ENCODE measurements at places on chromosomes 5 and 9.

DNA sequence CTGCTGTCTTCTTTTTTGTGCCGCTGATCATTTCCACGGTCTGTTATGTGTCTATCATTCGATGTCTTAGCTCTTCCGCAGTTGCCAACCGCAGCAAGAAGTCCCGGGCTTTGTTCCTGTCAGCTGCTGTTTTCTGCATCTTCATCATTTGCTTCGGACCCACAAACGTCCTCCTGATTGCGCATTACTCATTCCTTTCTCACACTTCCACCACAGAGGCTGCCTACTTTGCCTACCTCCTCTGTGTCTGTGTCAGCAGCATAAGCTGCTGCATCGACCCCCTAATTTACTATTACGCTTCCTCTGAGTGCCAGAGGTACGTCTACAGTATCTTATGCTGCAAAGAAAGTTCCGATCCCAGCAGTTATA, 17.1 kb downstream of the F2R start:
- DNase-seq, result no peak

DNA sequence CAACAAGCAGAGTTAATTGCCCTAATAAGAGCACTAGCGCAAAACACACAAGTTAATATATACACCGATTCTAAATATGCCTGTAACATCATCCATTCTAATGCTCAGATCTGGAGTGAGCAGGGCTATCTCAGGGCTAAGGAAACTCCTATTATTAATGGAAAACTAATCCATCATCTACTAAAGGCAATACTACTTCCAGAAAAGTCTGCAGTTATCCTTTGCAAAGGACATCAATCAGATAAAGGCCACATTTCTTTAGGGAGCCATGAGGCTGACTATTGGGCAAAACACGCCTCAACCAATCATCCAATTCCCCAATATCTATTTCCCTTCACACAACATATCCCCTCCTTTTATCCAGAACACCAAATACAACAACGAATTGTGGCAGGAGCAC, 1032.3 kb upstream of the NUDT12 start:
- DNase-seq, result no peak

- no peak for DNase-seq
These were observed 1898.1 kb upstream of the NUDT12 start for GRCh38 chr5:105460721-105461120.

DNA sequence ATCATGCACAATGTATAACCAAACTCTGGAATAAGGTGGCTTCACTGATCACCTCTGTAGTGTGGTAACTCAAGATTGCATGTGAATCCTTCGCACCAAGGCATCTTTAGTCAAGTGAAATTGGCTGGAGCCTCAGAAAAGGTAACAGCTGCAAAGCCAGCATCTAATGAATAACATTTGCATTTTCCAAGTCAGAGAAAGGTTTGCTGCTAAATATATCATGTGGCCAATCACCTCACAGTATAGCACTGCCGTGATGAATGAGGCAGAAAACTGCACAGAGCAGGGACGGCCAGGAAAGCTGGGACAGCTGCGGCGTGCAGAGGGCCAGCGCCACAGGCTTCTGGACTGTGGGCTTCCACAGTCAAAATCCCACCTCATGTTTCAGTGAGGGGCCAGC, 18.5 kb downstream of the MRPS27 start:
- no peak for DNase-seq

- DNase-seq, result no peak
These were observed 97.5 kb downstream of the PHF2 start for GRCh38 chr9:93673839-93674334.

DNA sequence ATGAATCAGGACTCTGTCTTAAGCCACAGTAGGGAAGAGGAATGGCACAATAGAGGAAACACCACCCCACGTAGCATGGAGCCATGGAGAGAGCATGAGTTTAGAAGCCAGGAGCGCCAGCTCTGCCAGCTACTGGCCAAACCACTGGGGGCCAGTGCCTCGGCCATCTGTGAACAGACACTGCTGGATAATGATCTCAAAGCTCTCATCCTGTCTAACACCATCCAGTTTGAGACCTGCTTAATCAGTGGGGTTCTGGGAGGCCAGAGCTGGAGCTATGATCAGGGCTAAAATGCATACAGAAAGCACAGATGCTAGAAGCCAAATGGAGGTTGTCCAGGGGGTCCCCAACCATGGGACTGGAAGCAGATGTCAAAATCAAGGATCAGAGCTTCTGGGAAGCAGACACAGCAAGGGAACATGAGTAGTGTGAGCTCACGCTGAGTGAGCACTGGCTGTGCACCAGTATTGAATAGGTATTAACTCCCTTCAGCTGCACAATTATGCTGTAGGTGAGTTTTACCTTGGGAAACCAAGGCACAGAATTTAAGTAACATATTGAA, 92.7 kb downstream of the KCNIP1 start:
- no peak for DNase-seq

GRCh38 chr5:137320056-137321045, 178.8 kb downstream of the SPOCK1 start:
- DNase-seq, result no peak

GRCh38 chr9:132651259-132651658, 18.5 kb downstream of the DDX31 start:
- DNase-seq, result no peak

GRCh38 chr9:21974722-21975409, 19.3 kb downstream of the CDKN2A start:
- no peak for DNase-seq

GRCh38 chr5:129382921-129383672, 77.0 kb upstream of the ADAMTS19 start:
- no peak for DNase-seq

DNA sequence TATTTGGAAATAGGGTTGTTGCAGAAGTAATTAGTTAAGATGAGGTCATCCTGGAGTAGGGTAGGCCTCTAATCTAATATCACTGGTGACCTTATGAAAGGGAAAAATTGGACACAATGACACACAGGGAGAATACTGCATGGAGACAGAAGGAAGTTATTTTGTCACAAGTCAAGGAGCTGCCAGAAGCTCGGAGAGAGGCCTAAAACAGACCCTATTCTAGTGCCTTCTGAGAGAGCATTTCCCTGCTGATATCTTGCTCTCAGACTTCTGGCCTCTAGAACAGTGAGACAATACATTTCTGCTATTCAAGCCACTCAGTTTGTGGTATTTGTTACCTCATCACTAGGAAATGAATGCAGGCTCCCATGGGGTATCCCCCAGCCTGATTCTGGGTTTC, 332.9 kb downstream of the CSNK1G3 start:
- no peak for DNase-seq

DNA sequence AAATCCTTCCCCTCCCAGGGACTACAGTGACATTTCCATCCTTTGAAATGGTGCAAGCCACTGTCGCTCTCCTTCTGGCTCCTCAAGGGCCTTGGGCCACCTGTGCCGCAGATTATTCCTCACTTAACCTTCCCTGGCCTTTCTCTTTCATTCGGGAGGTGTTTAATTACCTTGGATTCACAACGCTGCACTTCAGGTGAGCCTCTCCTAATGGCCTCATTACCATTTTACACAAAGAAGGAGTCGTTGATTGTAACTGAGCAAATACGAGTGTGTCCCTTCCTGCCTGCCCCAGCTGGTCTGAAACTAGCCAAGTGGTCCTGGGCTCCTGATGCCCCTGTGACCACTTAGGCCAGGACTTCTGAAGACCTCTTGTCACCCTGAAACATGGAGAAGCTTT, 205.0 kb downstream of the CRB2 start:
- DNase-seq, result no peak

- no peak for DNase-seq
These were observed 4.3 kb downstream of the LRRC14B start for GRCh38 chr5:195401-196160.

GRCh38 chr9:5015934-5016333, 30.9 kb downstream of the JAK2 start:
- DNase-seq, result no peak

DNA sequence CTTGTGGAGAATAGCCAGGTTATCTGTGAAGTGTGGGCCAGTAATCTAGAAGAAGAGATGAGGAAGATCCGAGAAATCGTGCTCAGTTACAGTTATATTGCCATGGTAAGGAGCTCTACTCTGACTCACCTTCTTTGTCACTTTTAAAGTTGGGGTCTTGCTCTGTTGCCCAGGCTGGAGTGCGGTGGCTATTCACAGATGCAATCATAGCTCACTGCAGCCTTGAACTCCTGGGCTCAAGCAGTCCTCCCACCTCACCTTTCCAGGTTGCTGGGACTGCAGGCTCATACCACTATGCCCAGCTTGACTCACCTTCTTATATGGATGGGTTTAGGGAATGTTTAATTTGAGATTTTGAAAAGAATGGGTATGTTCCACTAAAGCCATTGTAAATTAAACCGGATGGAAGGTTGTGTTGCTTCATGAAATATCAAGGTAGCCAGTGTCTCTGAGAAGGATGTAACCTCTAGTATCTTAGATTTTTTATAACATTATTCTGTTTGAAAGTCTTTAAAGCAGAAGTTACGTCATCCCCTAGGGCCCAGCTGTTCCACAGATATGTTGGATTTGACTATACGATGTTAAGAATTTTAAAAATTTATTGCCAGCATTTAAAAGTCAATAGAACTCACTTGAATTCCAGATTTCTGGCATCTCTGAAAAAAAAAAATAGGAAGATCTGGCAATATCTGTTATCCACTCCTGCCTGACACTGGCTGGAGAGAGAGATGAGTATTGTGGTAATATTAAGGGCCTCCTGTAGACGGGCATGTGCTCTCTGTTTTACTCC, 5.1 kb downstream of the CNOT8 start:
- DNase-seq, result no peak

DNA sequence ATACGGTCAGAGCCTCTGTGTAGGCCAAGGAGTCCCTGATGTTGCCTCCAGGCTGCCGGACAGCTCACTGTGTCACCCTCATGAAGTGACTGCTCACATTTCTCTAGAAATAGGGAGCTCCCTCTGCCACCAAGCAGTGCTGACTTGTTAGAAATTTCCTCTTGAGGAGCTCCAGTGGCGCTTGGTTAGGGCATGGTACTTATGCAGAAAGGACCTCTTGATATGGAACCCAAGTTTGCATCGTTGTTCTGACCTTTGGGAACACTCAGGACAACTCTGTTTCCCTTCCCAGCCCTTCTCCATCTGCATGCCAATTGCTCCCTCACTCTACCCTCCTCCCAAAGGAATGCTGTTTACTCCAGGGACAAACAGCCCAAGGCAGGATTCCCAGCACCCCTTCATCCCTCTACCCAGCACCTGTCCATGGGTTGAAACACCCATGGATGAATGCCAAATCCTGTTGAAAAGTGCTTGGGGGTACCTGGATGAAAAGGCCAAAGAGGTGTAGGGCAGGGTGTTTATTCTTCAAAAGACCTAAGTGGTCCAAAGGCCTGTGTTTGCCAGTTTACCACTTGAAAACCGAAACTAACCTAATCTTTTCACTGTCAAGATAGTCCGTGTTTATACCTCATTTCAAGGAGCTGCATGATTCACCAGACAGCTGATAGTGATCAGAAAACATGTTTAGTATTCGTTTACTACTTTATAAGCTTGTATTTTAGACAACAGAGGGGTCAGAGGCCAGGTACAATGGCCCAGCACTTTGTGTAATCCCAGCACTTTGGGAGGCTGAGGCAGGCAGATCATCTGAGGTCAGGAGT, 51.1 kb downstream of the KLF4 start:
- DNase-seq, result no peak

Measured in activated CD8-positive, alpha-beta memory T cell treated with anti-CD3 and anti-CD28 coated beads for 48 hours (primary cell).